Mesothelial cell of epicardium (in vitro differentiated cells): ENCODE measurements at places on chromosomes 1 and 21.
A peak's percentile ranks its signal among the peaks of the same experiment; 100 is the strongest.

DNA sequence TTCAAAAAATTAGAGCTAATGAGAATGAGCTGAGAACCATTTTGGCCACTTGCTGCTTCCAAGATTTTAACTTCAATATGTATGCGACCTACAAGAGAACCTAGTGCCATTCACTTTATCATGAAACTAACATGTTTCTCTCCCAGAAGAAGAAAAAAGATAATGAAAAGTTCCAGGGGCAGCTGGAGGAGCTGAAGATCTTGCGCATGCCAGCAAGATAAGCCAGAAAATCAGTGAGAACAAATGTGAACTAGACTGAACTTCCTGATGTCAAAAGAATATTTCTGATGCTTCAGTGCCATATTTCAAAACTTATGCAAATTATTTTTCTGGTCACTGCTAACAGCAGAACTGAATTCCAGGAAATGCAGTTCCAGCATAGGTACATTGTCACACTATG, 1265.1 kb downstream of the BRINP3 start:
- H3K27ac ChIP-seq: no peak overlapping the region
- H3K36me3 ChIP-seq: no peaks in the 10 kb centered on the region
- H3K4me3 ChIP-seq: no peak overlapping the region
- H3K4me1 ChIP-seq: no peaks in the 10 kb centered on the region
- H3K27me3 ChIP-seq: no peaks in the 10 kb centered on the region

DNA sequence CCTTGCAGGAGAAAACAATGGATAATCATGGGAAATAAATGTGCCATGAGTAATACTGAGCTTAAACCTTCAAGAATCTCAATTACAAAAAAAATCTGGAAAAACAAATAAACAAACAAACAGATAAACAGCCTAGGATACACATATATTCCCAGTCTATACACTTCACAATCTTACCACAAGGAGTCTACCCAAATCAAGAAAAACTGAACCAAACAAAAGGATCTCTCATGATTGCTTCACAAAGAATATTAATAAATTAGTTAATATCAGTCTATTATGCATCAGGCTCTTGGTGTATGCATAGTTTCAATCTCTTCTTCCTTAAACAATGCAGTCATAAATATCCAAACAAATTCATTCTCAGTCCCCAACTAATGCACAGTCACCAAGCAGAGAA, 3.2 kb upstream of the ESRRG start:
- peaks cover 30% of the 10 kb centered on the region for H3K4me1 ChIP-seq
- no peak for DNase-seq
- no peak overlapping the region for H3K4me3 ChIP-seq
- H3K27ac ChIP-seq: no peak overlapping the region

DNA sequence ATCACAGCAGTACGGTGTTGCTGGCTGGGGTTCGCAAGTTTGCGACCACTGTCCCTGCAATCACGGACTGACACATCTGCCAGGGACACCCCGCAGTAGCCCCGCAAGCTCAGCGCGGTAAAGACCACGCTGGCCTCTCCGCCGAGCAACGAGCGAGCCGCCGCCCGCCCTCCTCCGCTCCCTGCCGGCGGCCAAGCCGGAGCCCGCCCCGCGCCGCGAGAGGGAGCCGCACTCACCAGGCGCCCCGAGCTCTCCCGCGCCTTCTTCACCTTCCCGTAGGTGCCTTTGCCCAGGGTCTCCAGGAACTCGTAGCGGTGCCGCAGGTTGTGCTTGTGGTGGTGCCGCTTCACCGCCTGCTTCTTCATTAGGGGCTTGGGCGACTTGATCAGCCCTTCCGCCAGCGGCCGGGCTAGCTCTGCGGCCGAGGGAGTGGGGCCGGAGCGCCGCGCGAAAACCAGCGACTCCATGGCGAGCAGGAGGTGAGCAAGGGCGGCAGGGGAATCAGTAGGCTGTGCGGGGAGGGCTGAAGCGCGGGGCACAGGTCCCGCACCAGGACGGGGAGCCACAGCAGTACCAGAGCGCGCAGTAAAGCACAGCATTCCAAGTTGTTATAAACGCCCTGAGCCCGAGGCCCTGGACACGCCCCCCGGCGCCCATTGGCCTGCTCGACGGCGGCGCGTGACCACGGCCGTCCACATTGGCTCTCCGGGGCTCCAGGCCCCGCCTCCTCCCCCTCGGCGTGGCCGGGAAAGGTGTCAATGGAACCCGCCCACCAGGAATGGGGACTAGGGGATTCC, at the start of gene NUAK2:
Gene NUAK2 (minus strand): TSS at position 584 of the 797 bp plus-strand sequence. CDS start 117 bp downstream, at position 467.
- peak within 1 kb of the TSS; percentile 93 for H3K4me3 ChIP-seq
- H3K27ac ChIP-seq: peak within 1 kb of the TSS; percentile 92
- H3K27me3 ChIP-seq: peaks cover 2% of the 10 kb centered on the region
- DNase-seq: peak; percentile 89

- H3K4me1 ChIP-seq: peaks cover 22% of the 10 kb centered on the region
- H3K27me3 ChIP-seq: peaks cover 24% of the 10 kb centered on the region
- no peak overlapping the region for H3K4me3 ChIP-seq
- peaks cover 5% of the 10 kb centered on the region for H3K36me3 ChIP-seq
- no peak for DNase-seq
Observed at GRCh38 chr21:35428489-35428888, 379.4 kb upstream of the RUNX1 start.

GRCh38 chr21:44686000-44686781, 4.2 kb upstream of the KRTAP12-1 start:
- no peaks in the 10 kb centered on the region for H3K36me3 ChIP-seq
- H3K4me1 ChIP-seq: peaks cover 5% of the 10 kb centered on the region
- H3K4me3 ChIP-seq: no peak overlapping the region

DNA sequence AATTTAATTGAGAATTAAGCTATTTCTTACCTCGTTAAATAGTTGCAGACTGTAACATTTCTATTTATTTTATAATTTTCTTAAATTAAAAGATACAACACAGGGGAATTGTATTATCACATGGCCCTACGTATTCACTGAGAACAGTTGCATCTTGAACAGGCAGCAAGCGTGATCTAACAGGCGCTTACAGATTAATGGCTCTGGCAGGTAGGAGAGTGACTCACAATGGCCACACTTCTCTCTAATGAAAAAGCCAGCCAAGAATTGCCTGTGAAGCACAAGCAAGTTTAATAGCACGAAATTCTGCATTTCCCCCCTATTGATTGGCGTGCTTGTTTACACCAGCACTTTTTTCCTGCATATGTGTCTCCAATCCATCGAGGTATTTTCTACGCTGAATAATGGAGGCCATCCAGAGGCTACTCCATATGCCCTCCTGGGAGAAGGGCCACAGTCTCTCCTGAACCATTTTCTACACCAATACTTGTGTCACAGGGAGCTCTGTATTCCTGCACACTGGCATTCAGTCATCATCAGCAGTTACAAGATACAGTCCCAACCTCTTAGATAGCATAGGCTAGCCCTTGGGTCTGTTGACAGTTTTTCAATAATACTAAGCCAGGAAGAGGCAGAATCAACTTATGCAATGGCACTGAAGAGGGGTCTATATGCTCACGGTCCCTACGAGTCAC, 150.6 kb upstream of the PLD5 start:
- H3K27ac ChIP-seq: no peak overlapping the region
- H3K4me3 ChIP-seq: no peak overlapping the region
- no peak for DNase-seq
- H3K27me3 ChIP-seq: peaks cover 3% of the 10 kb centered on the region
- H3K36me3 ChIP-seq: no peaks in the 10 kb centered on the region
- peaks cover 14% of the 10 kb centered on the region for H3K4me1 ChIP-seq

GRCh38 chr1:221989741-221990140, 247.9 kb upstream of the DUSP10 start:
- no peak for DNase-seq
- H3K27ac ChIP-seq: no peak overlapping the region
- H3K27me3 ChIP-seq: no peaks in the 10 kb centered on the region
- no peaks in the 10 kb centered on the region for H3K4me1 ChIP-seq
- H3K36me3 ChIP-seq: no peaks in the 10 kb centered on the region

- H3K27ac ChIP-seq: no peak overlapping the region
- H3K36me3 ChIP-seq: no peaks in the 10 kb centered on the region
- no peak overlapping the region for H3K4me3 ChIP-seq
- H3K4me1 ChIP-seq: peaks cover 5% of the 10 kb centered on the region
- DNase-seq: no peak
- H3K27me3 ChIP-seq: no peaks in the 10 kb centered on the region
Observed at GRCh38 chr1:30759718-30760281, 2.2 kb upstream of the LAPTM5 start.

- no peak for DNase-seq
- H3K27ac ChIP-seq: no peak overlapping the region
- H3K27me3 ChIP-seq: peaks cover 11% of the 10 kb centered on the region
- no peak overlapping the region for H3K4me3 ChIP-seq
- no peaks in the 10 kb centered on the region for H3K4me1 ChIP-seq
Observed at GRCh38 chr1:82604524-82604923, 803.8 kb downstream of the ADGRL2 start.

GRCh38 chr21:45670731-45671130, 27.2 kb downstream of the PCBP3 start:
- H3K27ac ChIP-seq: no peak overlapping the region
- no peaks in the 10 kb centered on the region for H3K4me1 ChIP-seq
- peaks cover 6% of the 10 kb centered on the region for H3K27me3 ChIP-seq
- no peak overlapping the region for H3K4me3 ChIP-seq
- no peak for DNase-seq

DNA sequence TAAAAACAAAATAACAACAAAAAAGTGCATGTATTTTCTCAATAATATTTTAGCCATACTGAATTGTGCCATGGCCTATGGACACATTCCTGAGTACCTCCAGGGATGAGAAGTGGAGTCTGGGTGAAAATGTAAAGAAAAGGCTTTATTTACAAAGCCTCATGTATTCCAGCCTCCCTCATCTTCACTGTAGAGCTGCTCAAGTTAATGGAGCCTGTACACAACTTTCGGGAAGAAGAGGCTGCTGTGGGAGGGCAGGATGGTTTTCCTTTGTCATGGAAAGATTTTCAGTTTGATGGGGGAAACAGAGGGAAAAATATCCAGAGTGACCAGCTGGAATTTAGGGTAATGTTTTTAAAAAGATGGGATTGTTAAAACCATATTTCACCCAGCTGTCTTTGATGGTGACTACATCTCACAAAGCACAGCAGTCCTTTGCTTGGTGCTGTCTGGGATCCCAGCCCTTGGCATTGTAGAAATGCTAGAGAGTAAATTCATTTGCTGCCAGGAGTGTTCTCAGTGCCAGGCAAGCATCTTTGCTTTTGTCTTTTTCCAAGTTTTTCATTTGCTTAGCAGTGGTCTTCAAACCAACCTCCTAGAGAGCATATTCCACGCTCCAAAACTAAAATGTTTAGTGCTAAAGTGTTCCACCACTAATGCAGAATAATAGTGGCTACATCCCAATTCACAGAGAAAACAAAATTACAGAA, 54.9 kb downstream of the DPT start:
- no peak for DNase-seq
- no peaks in the 10 kb centered on the region for H3K27me3 ChIP-seq
- H3K27ac ChIP-seq: no peak overlapping the region
- peaks cover 8% of the 10 kb centered on the region for H3K4me1 ChIP-seq
- no peak overlapping the region for H3K4me3 ChIP-seq

DNA sequence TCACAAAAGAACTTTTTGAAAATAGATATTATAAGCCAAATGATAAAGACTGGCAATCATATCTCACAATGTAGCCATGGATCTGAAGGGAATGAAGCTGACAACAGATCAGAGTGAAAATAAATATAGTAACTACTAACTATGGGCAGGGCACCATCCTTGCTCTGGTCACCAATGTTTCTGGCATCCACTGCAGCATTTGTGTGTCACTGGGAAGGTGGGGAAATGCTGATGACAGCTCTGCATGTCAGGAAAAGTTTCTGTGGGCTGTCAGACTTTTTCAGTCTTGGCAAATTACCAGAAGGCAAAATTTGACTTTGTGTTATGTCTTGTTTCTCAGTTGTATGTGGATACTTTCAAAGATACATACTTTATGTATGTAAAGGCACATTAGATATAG, 195.6 kb downstream of the ZNF326 start:
- no peak overlapping the region for H3K27ac ChIP-seq
- no peak for DNase-seq
- no peak overlapping the region for H3K4me3 ChIP-seq
- H3K27me3 ChIP-seq: peaks cover 23% of the 10 kb centered on the region
- H3K36me3 ChIP-seq: no peaks in the 10 kb centered on the region

GRCh38 chr1:59017501-59018231, 233.8 kb upstream of the JUN start:
- DNase-seq: no peak
- no peak overlapping the region for H3K27ac ChIP-seq
- H3K4me1 ChIP-seq: peaks cover 56% of the 10 kb centered on the region
- H3K36me3 ChIP-seq: no peaks in the 10 kb centered on the region
- H3K4me3 ChIP-seq: no peak overlapping the region

DNA sequence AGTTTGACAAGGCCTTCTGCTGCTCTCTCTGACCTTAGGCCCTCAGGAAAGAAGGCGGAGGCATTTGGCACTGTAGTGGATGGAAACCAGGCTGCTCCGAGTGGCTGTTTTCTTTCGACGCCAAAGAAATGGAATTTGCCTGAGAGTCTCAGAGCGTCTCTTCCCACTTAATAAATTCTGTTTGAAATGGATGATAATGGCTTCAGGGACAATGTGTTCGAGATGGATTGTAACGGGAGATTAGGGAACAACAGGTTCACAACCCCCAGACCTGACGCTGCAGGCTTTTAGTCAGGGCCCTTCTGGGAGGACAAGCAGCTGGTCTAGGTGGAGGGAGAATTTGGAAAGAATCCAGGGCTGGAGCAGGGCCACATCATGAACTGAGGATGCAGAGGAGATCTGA, 58.6 kb downstream of the TLR5 start:
- peak overlapping the region; percentile 52 for H3K27ac ChIP-seq
- no peak overlapping the region for H3K4me3 ChIP-seq
- peaks cover 55% of the 10 kb centered on the region for H3K4me1 ChIP-seq
- no peak for DNase-seq
